ENCODE measurements at places on chromosomes 6 and 20.

GRCh38 chr20:52684176-52684575 is 288.0 kb upstream of the TSHZ2 start:
- DNase-seq, result no peak

- no peak for DNase-seq
These were observed 4.7 kb downstream of the CDKAL1 start for GRCh38 chr6:20538907-20539306.

- DNase-seq, result no peak
These were observed 154.4 kb upstream of the STMND1 start for GRCh38 chr6:16947375-16948015.

DNA sequence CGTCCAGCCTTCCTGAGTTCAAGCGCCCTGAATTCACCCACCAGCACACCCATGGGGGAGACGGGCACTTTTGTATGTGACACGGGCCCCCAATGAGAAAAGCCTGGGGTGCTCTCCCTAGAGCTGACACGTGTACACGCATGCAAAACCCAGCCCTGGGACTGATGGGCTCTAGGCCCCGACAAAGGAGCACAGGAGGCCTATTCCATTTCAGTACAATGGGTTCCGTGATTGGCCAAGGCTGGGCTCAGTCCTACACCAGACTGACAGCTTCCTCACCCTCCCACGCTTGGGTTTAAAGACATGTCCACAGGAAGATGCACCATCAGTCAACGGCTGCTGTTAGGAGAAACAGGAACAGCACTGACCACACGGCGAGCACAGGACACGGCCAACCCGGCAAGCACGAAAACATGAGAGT is 8.8 kb downstream of the ZBTB46 start:
- no peak for DNase-seq

GRCh38 chr6:53750052-53750650 is 44.7 kb upstream of the LRRC1 start:
- no peak for DNase-seq

DNA sequence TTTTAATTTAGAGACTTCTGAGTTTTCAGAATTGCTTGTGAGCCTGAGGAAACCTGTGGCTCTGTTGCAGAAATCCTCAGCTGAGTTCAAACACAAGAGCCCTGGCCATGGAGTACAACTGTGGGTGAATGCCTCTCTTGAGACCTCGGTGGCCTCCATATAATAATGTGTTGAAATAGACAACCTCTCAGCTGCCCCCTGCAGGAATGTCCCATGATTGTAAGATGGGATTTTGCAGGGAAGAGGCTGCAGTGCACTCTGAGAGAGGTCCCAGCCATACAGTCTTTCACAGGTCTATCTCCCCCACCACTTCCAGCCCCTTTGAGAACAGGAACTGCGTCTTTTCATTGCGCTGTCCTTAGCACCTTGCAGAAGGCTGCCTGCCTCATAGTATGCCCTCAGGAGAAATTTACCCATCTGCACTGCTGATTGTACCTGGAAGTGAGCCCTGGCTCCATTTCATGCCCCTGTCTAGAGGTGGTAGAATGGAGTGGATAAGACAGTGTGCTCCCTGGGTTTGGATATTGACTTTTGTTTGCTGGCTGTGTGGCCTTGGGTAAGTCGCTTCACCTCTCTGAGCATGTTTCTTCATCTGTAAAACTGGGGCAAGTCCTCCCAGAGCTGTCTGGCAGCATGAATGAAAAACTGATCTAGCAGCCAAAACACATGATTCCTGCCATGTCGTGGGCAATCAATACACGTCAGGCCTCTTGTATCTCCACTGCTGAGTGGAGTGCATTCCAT is 16.8 kb upstream of the CDH22 start:
- no peak for DNase-seq

DNA sequence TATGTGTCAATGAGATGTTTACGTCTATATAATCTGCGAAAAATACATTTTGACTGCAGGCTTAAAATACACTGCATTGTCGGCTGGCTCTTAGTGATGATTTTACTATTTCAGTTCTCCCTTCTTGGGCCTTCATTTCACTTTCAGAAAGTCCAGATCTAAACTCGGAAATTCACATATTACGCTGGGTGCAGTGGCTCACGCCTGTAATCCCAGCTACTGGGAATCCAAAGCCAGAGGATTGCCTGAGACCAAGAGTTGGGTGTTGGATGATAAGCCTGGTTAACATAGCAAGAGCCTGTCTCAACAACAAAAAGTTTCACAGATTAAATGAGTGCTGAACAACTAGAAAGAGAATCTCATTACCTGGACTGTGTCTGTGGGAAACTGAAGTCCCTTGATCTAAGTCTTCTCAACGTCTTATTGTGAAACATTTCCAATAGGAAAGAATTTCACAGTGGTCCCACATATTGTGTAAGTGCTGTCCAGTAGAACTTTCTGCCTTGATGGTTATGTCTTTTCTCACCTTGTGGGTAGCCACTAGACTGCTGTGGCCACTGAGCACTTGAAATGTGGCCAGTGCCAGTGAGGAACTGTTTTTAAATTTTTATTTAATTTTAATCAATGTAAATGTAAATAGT is 1.9 kb downstream of the GINM1 start:
- no peak for DNase-seq

DNA sequence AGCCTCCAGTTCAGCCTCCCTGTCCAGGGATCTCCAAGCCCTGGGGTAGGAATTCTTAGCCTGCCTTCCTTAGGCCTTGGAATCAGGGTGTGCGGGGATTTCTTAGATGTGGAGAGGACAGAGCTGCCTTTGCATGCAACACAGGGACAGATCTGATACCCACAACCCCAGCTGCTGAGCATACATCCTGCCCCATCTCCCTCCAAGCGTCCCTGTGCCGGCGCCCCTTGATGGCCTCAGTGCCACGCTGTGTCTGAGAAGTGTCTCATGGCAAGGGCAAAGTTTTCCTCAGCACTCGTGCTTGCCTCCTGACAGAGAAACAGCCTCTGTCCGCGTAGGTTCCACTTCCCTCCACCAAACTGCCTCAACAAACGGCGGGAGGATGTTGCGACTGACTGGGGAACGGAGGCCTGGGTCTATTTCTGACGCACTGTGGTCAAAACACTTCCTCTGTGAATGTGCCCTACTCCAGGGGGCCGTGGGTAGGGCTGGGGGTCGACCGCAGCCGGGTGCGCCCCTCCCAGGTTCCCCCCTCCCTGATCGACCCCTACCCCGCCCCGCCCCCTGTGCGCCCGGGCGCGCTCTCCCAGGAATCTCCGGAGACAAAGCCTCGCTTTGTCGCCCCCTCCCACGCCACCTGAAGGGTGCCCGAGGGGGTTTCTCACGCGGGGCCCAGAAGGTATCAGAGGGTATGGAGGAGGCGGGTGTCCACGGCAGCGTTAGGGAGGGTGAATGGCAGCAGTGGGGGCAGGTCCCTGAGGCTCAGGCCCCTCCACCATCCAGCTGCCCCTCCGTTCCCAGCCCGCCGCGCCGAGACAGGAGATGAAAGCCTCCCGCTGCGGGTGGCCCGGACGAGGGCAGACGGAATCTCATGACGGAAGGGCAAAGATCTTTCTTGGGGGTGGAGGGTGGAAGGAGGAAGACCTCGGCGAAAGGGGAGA is 806 bp downstream of the MICAL1 start:
- DNase-seq, result peak; percentile 49

- no peak for DNase-seq
These were observed 121.4 kb downstream of the BMP2 start for GRCh38 chr20:6888736-6889395.

DNA sequence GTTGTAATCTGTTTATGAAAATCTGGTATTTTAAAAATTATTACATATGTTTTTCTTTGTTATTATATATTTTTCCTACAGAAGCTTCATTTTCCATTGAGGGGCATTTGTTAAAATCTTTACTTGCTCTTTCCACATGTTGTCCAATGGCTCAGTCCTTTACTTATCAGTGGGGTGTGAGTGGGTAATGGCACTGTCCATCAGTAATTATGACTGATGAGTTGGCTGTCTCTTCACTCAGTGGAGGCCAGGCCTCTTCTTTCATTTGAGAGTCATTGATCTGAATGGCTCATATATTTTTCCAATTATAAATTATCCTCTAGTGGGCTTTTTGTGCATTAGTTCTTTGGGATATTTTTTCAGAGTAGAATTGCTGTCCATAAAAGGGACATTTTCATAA is 45.7 kb downstream of the FARS2 start:
- DNase-seq, result no peak

DNA sequence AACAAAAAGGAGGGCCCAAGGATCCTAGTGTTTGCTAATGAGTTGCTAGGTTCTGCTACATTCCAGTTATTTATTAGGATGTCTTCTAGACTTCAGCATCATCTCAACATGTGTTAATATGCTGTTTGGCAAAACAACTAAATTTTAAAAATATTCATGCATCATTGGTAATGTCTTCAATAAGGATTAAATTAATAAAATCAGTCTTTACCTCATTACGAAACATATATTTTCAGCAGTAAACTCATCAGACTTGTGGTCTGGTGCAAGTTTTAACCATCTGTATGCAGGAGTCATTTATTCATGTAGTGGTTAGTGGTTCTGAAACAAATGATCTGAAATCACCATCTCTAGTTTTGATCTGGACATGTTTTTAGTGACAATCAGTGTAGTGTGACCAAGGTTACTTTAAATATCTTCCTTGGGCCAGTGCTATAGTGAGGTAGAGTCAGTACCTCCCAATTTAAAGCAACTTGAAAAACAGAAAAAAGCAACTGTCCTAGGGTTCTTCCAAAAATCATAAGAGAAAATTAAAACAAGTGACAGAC is 85.0 kb upstream of the KCNK16 start:
- no peak for DNase-seq

DNA sequence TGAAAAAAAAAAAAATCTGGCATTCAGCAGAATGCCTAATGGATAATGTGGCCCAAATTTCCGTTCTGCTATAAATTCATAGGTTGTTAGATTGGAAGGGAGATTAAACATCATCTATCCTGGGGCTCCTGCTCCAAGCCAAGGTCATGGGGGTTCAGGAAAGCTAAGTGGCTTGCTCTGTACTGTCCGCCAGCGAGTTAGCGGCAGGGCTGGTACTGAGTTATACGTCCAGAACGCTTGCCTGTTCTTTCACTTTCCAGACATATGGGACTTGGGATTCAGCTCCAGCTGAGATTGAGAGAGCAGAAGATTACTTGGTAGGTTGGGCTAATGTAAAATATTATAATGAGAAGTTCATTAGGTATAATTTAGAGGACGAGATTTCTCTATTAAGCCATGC is 858 bp downstream of the RWDD1 start:
- no peak for DNase-seq

- DNase-seq, result no peak
These were observed 493.6 kb downstream of the EPM2A start for GRCh38 chr6:145241721-145242120.

GRCh38 chr6:37761554-37762271 is 57.8 kb upstream of the ZFAND3 start:
- DNase-seq, result no peak

- DNase-seq, result no peak
These were observed 3.2 kb downstream of the IYD start for GRCh38 chr6:150372051-150372450.

- no peak for DNase-seq
These were observed 5.9 kb downstream of the RNASET2 start for GRCh38 chr6:166950443-166950821.

- no peak for DNase-seq
These were observed 10.8 kb downstream of the HLA-DRB5 start for GRCh38 chr6:32519118-32519909.

DNA sequence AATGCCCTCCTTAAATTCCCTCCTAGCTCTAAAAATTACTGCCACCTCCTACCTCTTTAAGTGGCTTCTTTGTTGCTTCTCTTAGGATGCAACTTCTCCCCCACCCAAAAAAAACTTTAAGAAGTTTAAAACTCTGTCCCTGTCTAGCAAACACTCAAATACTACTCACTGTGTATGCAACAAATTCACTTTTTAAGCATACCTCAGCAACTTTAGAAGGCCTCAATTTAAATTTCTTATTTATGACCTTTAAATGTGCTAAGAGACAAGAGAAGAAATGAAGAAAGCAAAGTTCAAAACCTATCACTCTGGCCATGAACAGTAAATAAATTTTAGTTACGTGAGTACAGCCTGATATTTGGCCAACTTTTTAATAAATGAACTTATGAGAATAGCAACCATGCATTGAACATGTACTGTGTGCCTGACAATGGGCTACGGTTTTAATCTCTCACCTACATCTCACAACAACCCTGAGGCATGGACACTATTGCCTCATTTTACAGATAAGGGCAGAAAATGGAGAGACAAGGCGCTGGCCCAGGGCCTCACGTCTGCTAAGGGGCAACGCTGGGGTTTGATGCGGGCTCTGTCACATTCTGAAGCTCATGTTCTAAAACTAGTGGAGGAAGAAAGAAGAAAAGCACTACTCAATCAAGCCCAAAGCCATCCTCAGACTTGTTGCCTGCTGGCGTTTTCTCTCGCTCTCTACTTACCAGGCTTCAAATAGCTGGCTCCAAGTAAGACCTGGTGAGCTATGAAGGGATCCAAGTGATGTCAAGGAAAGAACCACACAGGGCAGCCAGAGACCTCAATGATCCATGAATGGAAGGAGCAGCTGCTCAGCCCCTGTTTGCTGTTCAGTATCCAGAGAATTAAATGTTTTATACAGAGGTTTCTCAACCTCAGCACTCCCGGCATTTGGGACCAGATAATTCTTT is 99.8 kb downstream of the TBC1D7 start:
- DNase-seq, result no peak

DNA sequence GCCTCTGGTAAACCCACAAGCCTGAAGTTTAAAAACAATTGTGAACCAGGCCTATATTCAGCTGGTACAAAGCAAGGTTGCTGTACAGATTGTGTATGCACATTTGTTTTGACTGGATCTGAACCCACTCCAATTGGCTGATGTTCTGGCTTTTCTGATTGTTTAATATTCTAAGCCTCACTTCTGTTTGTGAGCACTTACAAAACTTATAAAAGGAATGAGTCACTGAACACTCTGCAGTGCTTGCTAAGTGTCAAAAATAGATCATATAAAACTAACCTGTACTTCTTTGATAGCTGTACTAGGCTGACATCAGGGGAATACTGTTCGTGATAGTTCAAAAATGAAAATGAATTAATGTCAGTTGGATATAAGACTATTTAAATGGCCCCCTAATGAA is 12.1 kb downstream of the COL21A1 start:
- no peak for DNase-seq

DNA sequence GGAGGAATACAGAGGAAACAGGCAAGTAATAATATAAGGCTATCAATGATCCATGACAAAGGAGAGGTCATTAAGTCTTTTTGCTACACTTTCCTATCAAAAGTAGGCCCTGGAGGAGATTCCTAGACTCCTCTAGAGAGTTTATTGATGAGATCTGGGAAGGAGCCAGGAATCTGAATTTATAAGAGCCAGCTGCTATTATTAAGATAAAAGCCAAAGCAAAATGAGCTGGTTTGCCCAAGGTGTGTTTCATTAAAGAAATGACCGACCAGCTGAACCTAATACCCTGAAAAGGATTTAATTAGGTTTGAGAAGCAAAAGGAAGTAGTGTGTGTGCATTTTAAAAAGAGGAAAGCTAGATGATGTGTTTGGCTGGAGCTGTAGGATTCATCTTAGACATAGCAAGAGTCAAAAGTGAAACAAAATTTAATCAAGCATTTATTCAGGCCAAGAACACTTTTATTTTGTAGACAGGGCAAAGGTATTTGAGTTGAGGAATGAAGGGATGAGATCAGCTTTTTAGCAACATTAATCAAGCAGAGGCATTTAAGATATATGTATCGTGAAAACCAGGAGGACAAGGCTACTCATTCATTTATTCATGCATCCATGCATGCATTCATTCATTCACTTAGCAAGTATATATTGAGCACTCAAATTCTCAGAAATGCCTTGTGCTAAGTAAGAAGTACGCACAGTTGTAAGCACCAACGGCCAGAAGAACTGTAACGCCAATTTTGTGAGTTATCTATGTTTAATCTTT is 43.5 kb upstream of the SCAF8 start:
- DNase-seq, result no peak

All from activated CD4-positive, alpha-beta T cell treated with anti-CD3 and anti-CD28 coated beads for 1 hour (primary cell).